ENCODE measurements at places on chromosomes 6 and 20. TPM values are rescaled to one million over a fixed set of nuclear protein-coding genes. Genes with fewer than 3 reads are reported as not detected.

DNA sequence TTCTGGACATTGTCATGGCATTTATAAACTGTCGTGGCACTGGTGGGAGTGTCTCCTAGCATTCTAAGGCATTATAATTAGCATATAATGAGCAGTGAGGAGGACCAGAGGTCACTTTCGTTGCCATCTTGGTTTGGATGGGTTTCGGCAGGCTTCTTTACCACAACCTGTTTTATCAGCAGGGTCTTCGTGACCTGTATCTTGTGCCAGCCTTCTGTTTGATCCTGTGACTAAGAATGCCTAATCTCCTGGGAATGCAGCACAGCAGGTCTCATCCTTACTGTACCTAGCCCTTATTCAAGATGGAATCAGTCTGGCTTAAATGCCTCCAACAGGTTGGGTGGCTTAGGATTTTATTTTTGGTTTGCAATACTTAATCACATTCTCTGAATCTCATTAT is 142.7 kb upstream of the GGTLC1 start:
- H3K36me3 ChIP-seq, result no peaks in the 10 kb centered on the region
- H3K4me3 ChIP-seq, result no peak overlapping the region
- no peak for DNase-seq
- no peaks in the 10 kb centered on the region for H3K27me3 ChIP-seq
- no peaks in the 10 kb centered on the region for H3K4me1 ChIP-seq
- no peak overlapping the region for H3K27ac ChIP-seq

GRCh38 chr20:33852626-33853506 is 41.7 kb downstream of the CHMP4B start:
- no peak overlapping the region for H3K4me3 ChIP-seq
- no peaks in the 10 kb centered on the region for H3K27me3 ChIP-seq
- H3K36me3 ChIP-seq, result peaks cover 32% of the 10 kb centered on the region

DNA sequence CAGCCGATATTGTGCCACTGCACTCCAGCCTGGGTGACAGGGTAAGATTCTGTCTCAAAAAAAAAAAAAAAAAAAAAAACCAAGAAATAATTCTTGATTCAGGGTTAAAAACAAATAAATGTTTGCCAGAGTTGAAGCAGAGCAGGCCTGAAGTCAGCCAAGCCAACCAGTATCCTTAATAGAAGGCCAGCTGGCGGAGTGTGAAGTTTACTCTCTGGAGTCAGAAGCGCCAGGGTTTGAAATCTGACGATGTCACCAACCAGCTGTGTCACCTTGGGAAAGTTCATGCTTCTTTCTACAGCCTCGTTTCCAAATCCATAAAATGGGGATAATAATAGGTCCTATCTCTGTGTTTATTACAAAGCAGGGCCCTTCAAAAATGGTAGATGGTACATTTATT is 73.0 kb upstream of the ENPP5 start:
- no peak overlapping the region for H3K27ac ChIP-seq
- no peak overlapping the region for H3K4me3 ChIP-seq
- peaks cover 8% of the 10 kb centered on the region for H3K4me1 ChIP-seq

GRCh38 chr6:11525468-11526155 is 11.9 kb upstream of the TMEM170B start:
- no peaks in the 10 kb centered on the region for H3K4me1 ChIP-seq
- no peak overlapping the region for H3K4me3 ChIP-seq
- H3K27me3 ChIP-seq, result no peaks in the 10 kb centered on the region

GRCh38 chr6:169370054-169370453 is 116.4 kb upstream of the THBS2 start:
- H3K36me3 ChIP-seq, result no peaks in the 10 kb centered on the region
- no peaks in the 10 kb centered on the region for H3K4me1 ChIP-seq
- no peaks in the 10 kb centered on the region for H3K27me3 ChIP-seq
- H3K4me3 ChIP-seq, result no peak overlapping the region
- DNase-seq, result no peak
- H3K27ac ChIP-seq, result no peak overlapping the region

DNA sequence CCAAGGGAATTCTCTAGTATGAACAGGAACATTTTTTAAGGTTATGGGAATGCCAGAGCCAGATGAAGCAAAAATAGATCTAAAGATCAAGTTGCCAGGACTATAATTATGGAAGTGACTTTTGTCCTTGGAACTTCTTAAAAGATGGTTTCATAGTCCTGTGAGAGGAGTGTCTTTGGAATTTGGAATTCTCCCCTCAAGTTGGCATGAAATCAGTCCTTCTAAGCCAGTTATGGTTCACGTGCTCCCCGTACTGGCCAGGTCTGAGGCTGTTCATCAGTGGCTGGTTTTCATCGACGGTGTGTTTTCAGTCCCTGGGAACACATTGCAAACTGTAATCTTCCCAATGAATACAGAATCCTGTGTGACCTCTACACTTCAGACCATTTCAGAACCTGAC is 63.1 kb downstream of the VGLL2 start:
- H3K4me3 ChIP-seq, result no peak overlapping the region
- no peak overlapping the region for H3K27ac ChIP-seq
- no peaks in the 10 kb centered on the region for H3K36me3 ChIP-seq
- DNase-seq, result no peak
- no peaks in the 10 kb centered on the region for H3K4me1 ChIP-seq
- no peaks in the 10 kb centered on the region for H3K27me3 ChIP-seq

DNA sequence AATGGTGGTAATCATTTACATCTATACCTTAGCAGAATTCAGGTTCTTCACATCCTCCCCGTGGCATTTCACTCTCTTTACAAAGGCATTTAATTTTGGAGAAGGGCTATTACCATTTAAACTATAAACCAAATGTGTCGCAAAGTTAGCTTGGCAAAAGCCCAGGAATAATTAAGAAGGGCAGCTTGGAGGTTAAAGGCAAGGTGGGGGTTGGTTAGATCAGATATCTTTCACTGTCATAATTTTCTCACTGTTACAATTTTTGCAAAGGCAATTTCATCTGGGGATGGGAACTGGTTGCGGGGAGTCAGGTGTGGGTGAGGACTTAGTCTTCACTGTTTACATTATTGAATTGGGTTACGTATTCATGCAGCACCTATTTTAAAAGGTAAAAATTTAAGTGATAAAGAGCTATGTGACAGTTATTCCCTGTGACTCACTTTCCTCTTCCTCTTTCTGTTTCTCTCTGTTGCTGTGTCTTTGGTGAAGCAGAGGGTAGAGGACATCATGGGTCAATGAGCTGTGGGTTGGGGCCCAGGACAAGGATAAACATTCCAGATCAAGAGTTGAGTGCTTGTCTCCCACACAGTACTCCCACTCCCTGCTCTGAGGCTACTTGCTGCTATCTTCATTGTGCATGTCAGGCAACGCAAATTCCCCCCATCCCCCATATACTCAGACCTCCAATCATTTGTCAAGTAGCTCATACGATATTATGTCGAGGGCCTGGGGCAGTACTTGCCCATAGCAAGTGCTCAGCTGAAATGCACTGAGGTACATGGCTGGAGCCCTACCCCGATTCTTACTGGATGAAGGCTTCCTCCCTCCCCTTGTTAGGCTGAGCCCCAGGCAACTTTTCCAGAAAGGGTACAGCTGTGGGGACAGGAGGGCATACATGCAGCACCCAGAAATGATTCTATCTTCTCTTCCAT is 223.1 kb upstream of the MYLIP start:
- no peaks in the 10 kb centered on the region for H3K36me3 ChIP-seq
- no peak for DNase-seq
- H3K27ac ChIP-seq, result no peak overlapping the region
- H3K4me1 ChIP-seq, result no peaks in the 10 kb centered on the region

DNA sequence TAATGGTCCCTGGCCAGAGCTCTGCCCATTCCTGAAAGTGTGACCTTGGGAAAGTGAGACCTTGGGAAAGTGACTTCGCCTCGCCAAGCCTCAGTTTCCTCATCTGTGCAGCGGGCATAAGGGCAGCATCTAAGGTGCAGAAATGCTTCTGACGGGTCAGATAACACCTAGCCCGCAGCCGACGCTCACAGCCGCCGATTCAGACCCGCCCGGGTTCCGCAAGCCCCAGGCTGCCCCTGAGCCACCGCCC is 486 bp downstream of the FKBP1A start:
- DNase-seq, result no peak
- no peaks in the 10 kb centered on the region for H3K27me3 ChIP-seq
- H3K4me3 ChIP-seq, result peak overlapping the region; percentile 90
- peak overlapping the region; percentile 59 for H3K27ac ChIP-seq

DNA sequence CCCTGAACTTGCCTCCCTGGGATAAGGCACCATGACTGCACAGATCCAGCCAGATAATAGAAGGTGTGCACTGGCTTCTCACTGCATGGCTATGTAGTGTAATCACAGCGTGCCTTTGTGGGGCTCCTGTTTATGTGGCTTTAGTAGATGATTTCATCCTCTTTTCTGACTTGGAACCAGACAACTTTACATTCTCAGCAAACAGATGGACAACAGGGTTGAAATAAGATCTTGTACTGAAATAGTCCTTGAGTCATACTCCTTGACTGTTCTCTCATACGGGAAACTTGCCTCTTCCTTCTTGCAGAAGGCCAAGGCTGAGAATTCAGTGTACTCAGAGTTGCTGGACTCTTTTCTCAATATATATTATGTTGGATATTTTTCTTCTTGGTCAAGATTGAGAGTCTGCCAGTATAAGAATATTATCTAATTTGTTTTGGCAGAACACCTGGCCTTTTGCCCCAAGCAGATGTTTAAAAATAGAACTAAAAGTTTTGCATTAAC is 25.0 kb upstream of the RNF144B start:
- H3K36me3 ChIP-seq, result no peaks in the 10 kb centered on the region
- H3K4me3 ChIP-seq, result no peak overlapping the region
- H3K27me3 ChIP-seq, result no peaks in the 10 kb centered on the region
- no peak for DNase-seq

GRCh38 chr6:164859816-164860215 is 449.6 kb downstream of the C6orf118 start:
- no peak overlapping the region for H3K27ac ChIP-seq
- H3K4me1 ChIP-seq, result no peaks in the 10 kb centered on the region
- no peaks in the 10 kb centered on the region for H3K36me3 ChIP-seq
- no peak overlapping the region for H3K4me3 ChIP-seq

GRCh38 chr6:2739335-2739734 is 11.4 kb downstream of the MYLK4 start:
- no peaks in the 10 kb centered on the region for H3K27me3 ChIP-seq
- H3K27ac ChIP-seq, result no peak overlapping the region
- H3K4me3 ChIP-seq, result no peak overlapping the region
- no peaks in the 10 kb centered on the region for H3K36me3 ChIP-seq
- peaks cover 43% of the 10 kb centered on the region for H3K4me1 ChIP-seq

GRCh38 chr20:31841928-31842327 is 3.5 kb downstream of the FOXS1 start:
- peak overlapping the region; percentile 77 for H3K4me3 ChIP-seq
- peak overlapping the region; percentile 99 for H3K27ac ChIP-seq
- DNase-seq, result peak; percentile 68
- H3K27me3 ChIP-seq, result no peaks in the 10 kb centered on the region
- no peaks in the 10 kb centered on the region for H3K36me3 ChIP-seq

DNA sequence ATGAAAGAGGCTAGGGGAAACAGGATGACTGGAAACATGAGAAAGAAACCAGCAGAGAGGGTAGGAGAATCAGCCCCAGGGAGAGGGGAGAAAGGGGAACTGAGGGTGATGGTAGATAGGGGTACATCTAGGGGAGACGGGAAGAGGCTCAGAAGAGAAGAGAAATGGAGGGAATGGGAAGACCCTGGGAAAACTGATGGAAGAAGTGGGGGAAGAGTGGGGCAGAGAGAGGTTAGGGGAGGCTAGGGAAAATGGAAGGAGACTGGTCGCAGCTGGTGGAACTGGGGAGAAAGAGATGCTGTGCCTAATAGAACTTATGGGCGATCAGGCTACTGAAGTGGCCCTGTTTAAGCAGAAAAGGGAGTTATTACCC is 548 bp downstream of the PROCR start:
- no peaks in the 10 kb centered on the region for H3K36me3 ChIP-seq
- H3K4me1 ChIP-seq, result peaks cover 11% of the 10 kb centered on the region
- H3K27ac ChIP-seq, result peak overlapping the region; percentile 62
- H3K27me3 ChIP-seq, result no peaks in the 10 kb centered on the region
- no peak for DNase-seq

DNA sequence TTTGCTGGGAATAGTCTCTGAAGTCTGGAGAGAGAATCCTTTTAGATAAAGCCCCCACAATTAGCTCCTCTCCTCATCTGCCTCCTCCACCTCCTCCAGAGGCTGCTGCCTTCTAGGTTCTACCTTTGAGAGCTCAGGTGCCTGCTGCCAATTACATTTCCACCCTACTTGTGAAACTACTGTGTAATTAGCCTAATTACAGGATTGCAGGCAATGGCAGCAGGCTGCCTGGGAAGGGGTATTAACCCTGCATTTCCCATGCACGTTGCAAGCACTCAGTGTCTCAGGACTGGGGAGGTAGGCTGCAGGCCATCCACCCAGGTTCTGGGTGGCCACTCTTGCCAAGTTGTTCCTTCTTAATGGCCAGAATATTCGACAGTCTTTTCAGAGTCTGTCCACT is 215.6 kb upstream of the ZNF217 start:
- H3K27ac ChIP-seq, result no peak overlapping the region
- no peak for DNase-seq
- H3K4me3 ChIP-seq, result no peak overlapping the region
- no peaks in the 10 kb centered on the region for H3K36me3 ChIP-seq
- H3K4me1 ChIP-seq, result no peaks in the 10 kb centered on the region

- no peak overlapping the region for H3K27ac ChIP-seq
- no peaks in the 10 kb centered on the region for H3K27me3 ChIP-seq
- H3K36me3 ChIP-seq, result no peaks in the 10 kb centered on the region
- H3K4me3 ChIP-seq, result no peak overlapping the region
- no peak for DNase-seq
These were observed 1.0 kb upstream of the MTRES1 start for GRCh38 chr6:107026965-107027364.

GRCh38 chr6:101231606-101232235 is 161.8 kb upstream of the GRIK2 start:
- no peaks in the 10 kb centered on the region for H3K36me3 ChIP-seq
- H3K4me3 ChIP-seq, result no peak overlapping the region
- H3K4me1 ChIP-seq, result no peaks in the 10 kb centered on the region
- DNase-seq, result no peak

- H3K36me3 ChIP-seq, result no peaks in the 10 kb centered on the region
- DNase-seq, result no peak
- H3K4me3 ChIP-seq, result no peak overlapping the region
- no peaks in the 10 kb centered on the region for H3K4me1 ChIP-seq
- H3K27me3 ChIP-seq, result no peaks in the 10 kb centered on the region
These were observed 119.0 kb upstream of the PRSS16 start for GRCh38 chr6:27128311-27129094.

- H3K4me1 ChIP-seq, result no peaks in the 10 kb centered on the region
- no peaks in the 10 kb centered on the region for H3K36me3 ChIP-seq
- no peak for DNase-seq
- no peak overlapping the region for H3K27ac ChIP-seq
- no peak overlapping the region for H3K4me3 ChIP-seq
- no peaks in the 10 kb centered on the region for H3K27me3 ChIP-seq
These were observed 15.6 kb upstream of the CD109 start for GRCh38 chr6:73680289-73680918.

HCK gene
- 38.1 TPM for total RNA-seq

KCNB1 gene
- 1.4 TPM for total RNA-seq

PFDN6 gene
- total RNA-seq, result 31.9 TPM

ABT1 gene
- 11.8 TPM for total RNA-seq

PDRG1 gene
- total RNA-seq, result 4.7 TPM

SNAP91 gene
- 3.0 TPM for total RNA-seq

RGS17 gene
- 3.4 TPM for total RNA-seq

RAD21L1 gene
- not detected for total RNA-seq

HLA-DPA1 gene
- total RNA-seq, result 148 TPM

Measured in thoracic aorta (tissue), 2 donors.